Activated T-cell treated with anti-CD3 and anti-CD28 coated beads for 4 hours (primary cell): ENCODE measurements at places on chromosomes 3 and 15.

DNA sequence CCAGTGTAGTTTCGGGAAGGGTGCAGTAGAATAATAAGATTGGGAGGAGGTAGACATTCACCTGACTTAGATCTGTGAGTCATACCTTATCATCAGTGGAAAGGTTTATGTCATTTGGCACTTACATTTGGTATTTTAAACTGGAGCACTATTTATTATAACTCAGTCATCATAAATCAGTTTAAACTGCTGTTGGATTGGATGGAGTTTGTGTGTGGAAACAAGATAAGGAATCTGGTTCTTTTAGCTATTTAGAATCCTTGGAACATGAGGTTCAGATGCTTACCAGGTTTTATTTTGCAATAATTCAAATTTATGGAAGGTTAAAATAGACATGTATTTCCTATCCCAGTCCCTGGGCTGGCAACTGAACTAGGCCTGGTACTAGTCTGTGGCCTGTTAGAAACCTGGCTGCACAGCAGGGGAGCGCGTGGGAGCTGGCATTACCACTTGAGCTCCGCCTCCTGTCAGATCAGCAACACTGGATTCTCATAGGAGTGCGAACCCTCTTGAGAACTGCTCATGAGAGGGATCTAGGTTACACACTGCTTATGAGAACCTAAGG, 34.5 kb downstream of the ZFAND6 start:
- DNase-seq, result no peak

GRCh38 chr15:100623301-100623700, 20.9 kb downstream of the ASB7 start:
- DNase-seq, result no peak

DNA sequence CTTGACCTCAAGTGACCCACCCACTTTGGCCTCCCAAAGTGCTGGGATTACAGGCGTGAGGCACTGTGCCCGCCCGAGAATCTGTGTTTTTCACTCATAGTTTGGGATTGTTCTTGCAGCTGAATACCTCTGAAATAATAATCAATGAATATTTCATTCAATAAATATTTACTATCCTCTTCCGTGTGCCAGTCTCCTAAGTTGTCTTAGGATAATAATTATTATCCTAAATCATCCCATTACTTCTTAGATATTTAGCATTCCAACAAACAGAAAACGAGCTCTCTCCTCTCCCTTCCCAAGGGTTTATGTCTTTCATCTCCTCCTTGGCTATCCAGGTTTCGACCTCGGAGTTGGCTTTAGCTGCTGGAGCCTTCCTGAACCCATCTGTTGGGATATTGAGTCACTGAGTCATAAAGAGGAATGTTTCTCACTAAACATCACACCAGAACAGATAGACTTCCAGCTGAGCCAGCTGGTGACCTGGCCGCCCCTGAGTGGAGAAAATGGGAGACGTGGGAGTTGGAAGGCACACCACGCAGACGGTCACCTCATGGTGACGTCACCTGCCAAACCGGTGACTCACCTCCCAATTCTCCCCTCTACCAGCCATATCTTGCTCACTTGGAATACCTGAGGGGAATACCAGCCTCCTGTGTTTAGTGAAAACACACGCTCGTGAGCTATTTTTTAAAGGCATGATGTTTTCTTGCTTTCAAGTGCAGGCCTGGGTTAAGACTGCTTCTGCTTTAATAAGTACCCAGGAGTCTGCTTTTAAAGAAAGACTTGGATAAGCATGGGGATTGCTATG, 43.9 kb downstream of the BHLHE40 start:
- no peak for DNase-seq

DNA sequence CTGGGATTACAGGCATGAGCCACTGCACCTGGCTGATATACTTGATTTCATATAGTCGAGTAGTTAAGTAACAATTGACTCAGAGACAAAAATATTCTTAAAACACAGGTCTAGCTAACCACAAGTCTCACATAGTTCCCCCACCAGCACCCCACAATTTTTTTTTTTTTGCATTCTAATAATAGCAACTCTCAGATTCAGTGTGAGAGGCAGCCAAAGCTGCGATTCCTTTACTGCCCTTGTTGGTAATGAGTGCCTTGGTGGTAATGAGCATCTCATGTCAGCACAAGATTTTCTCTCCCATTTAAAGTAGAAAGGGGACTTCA, 72.5 kb downstream of the WWTR1 start:
- DNase-seq, result no peak

DNA sequence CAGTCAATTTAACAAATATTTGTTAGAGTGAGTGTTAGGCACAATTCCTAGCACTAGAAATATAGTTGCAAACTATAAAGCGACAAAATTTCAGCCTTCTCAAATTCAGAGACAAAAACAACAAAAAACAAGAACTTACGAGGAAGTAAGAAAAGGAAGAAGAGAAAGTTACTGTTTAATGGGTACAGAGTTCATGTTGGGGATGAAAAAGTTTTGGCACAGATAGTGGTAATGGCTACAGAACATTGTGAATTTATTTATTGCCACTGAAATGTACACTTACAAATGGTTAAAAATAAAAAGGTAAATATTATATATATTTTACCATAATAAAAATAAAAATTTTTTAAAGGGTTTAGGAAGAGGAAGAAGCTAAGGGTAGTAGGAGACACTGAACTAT, 21.3 kb downstream of the CCDC14 start:
- DNase-seq, result no peak

- no peak for DNase-seq
Observed at GRCh38 chr3:120272286-120272685, 12.7 kb downstream of the GPR156 start.

- DNase-seq, result peak; percentile 84
Observed at GRCh38 chr3:128075522-128076482, 23.6 kb downstream of the SEC61A1 start.

DNA sequence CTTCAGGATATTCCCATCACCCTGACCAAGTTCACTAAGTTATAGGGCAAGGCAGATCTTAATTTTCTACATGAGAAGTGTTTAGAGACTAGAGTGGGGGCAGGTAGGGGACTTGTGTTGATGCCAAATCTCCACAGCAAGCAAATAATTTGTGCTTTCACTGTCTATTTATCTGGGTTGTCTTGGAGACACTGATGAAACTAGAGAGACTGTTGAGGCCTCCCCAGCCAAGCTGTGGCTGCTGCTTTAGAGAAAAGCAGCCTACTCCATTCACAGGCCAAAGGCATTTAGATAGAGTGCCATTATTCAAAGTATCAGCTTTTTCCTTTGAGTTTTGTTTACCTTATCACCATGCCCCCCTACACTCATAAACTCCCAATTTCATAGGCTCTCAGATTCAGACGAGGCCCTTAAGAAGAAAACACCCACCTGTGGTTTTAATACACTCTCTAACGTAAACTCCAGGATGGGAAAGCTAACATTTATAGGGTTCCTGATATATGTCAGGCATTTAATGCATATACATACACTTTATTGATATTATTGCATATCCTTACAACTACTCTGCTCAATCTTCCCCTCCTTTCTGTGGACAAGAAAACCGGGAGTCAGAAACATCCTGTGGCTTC, 130.4 kb upstream of the FOXB1 start:
- no peak for DNase-seq

GRCh38 chr15:63296195-63296594, 18.8 kb downstream of the APH1B start:
- DNase-seq, result no peak

- DNase-seq, result no peak
Observed at GRCh38 chr3:36244728-36245127, 135.6 kb upstream of the STAC start.

- DNase-seq, result no peak
Observed at GRCh38 chr3:140341203-140341602, 336.7 kb upstream of the TRIM42 start.

DNA sequence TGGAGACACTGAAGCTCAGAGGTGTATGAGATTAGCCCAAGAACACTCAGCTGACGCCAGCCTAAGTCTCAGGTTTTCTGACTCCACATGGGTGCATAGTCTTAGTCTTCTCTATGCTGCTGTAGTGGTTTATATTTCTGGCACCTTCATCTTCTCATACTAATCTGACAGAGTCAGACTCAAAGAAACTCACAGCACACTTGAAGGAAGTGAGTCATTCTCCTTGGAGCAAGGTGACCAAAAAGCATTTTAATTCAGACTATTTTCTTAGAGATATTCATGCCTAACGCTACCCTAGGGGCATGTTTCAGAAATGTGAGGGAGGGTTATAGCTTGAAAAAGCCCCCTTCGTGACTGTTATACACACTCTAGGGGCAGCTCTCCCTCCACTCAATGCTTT, 775.3 kb upstream of the ARPP21 start:
- DNase-seq, result no peak
